NCI-H2171 (cell line): ENCODE measurements at places on chromosomes 3 and 15.

GRCh38 chr3:64303401-64303800 lies 78.1 kb upstream of the PRICKLE2 start:
- DNase-seq, result no peak

GRCh38 chr3:168272343-168272985 lies 176.7 kb upstream of the GOLIM4 start:
- no peak for DNase-seq

- no peak for DNase-seq
Measured at GRCh38 chr3:147119989-147120388, 286.4 kb downstream of the ZIC4 start.

DNA sequence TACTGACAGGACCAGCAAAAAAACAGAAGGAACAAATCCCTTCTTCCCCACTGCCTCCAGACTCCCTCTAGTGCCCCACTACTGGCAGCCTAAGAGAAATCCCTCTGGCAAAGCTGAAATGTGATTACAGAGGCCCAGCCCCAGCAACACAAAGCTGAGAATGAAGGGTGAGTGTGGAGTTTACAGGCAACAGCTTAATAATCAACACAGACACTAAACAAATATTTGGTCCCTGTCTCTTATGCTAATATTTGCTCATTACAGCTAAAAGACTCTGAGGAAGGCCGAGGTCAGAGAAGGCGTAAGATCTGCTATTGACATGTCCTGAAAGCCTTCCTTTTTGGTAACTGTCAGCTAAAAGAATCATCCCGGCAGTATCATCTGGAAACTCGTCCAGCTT lies 308.5 kb upstream of the RASGRP1 start:
- DNase-seq, result no peak

DNA sequence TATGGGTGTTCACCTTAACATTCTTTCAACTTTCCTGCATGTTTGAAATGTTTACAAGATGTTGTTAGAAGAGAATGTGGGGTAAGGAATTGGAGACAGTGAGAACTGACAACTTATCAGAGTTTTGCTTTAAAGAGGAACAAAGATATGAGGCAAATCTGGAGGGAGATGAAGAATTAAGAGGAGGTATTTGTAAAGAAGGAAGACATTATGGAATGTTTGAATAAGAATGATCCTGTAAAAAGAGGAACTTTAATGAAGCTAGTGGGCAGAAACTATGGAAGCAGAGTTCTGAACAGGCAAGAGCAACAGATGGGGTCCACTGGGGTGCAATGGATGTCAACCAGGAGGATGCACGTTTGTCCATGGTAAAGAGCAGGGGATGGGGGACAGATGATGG lies 27.7 kb downstream of the PLD1 start:
- no peak for DNase-seq

- no peak for DNase-seq
Measured at GRCh38 chr3:45760878-45761711, 35.2 kb downstream of the SLC6A20 start.

GRCh38 chr15:29821416-29822099 lies 710 bp downstream of the TJP1 start:
- DNase-seq, result peak; percentile 28

DNA sequence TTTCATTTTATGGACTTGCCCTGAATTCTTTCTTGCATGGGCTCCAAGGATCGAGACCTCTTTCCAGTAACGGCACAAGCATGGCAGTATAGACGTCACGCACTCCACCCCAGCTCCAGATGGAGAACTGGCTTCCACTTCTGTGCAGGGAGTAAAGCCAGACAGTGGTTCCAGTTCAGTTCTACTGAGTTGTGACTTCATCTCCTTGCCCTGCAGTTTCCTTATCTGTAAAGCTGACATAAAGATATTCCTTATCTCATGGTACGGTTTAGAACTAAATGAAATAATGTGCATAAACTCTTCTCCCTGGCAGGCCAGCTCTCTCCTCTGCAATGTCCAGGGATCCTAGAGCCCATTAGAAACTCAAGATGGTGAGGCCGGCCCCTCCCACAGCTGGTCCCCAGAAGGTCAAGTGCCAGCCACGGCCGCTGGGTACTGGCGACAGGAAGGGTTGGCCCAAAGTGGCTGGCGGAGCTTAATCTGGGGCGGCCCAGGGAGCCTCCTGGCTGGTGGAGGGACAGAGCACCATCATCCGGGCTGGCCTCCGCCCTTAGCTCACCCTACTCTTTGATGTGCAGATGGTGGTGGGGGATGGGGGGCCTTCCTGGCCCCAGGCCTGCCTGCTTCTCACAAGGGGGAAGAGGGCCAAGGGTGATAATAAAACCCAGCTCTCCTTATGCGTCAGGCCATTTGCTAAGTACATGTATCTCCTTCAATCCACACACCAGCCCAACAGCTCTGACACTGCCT lies 7.2 kb downstream of the MESP2 start:
- DNase-seq, result no peak

DNA sequence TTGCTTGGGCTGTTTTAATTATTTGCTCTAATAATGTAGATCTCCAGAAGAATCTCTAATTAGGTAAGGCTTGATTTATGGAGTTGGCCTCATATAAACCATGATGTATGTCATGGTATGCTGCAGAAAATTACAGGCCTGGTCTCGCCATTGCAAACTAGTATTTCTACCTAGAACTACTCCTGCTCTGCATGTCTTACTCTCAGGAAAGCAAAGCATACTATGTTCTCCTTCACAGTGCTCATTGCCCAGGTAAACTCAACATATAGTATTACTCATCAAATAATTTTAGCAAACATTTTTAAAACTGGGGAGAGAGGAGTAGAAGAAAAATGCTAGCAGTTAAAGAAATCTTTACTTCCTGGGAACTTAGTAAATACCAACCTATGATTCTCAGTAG lies 90.7 kb downstream of the FILIP1L start:
- DNase-seq, result no peak

GRCh38 chr3:16067837-16068471 lies 106.5 kb upstream of the GALNT15 start:
- DNase-seq, result no peak

- no peak for DNase-seq
Measured at GRCh38 chr3:176839901-176840300, 357.4 kb downstream of the TBL1XR1 start.

- DNase-seq, result no peak
Measured at GRCh38 chr3:33829720-33830119, 31.3 kb downstream of the PDCD6IP start.

DNA sequence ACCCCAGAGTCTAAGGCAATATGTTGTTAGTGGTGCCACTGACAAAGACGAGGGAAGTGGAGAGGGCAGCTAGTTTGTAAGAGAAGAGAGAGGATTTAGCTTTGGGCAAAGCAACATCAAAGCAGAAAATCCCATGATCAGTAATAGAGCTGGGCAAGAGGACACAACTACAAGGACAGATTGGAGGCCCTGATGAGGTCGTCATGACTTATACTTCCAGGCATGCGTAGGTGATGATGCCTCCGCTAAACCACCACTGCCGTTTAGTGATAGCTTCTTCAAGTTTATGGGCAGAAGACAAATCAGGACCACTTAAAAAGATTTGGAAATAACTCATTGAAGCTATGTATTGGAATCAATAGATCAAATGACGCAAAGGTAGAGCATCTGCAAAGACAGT lies 2.6 kb downstream of the HRG start:
- DNase-seq, result no peak

DNA sequence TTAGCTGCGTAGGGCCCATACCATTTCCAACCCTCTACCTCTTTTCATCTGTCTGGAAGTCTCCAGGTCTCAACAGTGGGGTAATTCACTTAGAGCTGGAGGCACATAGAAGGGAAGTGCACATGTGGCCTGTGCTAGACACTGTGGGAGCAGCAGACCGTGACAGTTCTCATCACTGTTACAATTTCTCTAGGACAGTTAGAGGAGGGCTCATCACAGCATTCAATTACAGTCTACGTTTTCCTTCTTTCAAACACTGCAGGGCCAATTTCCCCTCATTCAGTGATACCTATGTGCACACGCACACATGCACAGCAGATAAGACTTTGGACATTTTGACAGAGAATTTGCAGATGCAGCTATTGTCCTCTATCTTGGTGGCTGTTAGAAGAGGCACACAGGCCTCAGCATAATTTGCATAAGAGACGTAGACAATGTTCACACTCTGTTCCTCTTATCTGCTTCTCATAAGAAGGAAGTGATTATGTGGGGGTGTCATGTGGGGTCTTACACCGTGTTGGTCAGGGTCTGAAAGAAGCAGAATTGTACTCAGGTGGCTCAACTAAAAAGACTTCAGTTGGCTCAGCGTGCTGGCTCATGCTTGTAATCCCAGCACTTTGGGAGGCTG lies 12.6 kb upstream of the HRG start:
- DNase-seq, result no peak

- no peak for DNase-seq
Measured at GRCh38 chr15:72825829-72826228, 42.3 kb upstream of the ADPGK start.

GRCh38 chr3:27723001-27723445 lies 900 bp upstream of the EOMES start:
- DNase-seq, result no peak

DNA sequence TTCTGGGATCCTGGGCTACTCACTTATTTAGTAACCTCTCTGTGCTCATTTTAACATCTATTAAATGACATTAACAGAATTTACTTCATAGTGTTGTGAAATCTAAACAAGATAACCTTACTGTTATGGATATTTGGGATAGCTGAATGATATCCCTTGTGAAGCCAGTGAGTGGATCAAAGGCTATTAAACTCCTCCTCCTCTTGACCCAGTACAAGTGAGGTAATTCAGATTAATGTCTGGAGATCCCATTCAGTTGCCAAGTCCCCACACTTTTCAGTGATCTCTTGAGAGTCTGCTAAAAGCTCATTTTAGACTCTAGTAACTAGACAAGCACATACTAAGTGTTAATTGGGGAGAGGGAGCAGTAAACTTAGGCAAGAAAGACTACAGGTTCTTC lies 2.5 kb upstream of the ANKRD28 start:
- no peak for DNase-seq

DNA sequence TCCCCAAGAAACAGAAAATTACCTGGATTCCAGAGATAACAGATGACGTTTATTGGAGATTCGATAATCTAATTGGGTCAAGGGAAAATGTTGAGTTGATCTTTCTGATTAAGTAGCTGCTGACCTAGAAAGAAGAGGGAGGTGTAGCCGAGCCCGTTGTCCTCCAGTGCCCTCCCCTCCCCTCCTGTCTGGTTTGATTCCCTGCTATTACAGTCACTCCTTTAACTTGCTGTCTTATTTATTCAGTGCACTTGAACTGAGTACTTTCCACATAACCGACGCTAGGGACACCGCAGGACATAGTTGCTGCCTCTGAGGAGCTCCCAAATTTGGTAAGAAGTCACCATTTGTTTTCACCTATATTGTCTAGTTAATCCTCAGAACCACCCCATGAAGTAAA lies 103.7 kb downstream of the AQP9 start:
- DNase-seq, result no peak

GRCh38 chr3:17239417-17239816 lies 354.7 kb downstream of the PLCL2 start:
- no peak for DNase-seq

DNA sequence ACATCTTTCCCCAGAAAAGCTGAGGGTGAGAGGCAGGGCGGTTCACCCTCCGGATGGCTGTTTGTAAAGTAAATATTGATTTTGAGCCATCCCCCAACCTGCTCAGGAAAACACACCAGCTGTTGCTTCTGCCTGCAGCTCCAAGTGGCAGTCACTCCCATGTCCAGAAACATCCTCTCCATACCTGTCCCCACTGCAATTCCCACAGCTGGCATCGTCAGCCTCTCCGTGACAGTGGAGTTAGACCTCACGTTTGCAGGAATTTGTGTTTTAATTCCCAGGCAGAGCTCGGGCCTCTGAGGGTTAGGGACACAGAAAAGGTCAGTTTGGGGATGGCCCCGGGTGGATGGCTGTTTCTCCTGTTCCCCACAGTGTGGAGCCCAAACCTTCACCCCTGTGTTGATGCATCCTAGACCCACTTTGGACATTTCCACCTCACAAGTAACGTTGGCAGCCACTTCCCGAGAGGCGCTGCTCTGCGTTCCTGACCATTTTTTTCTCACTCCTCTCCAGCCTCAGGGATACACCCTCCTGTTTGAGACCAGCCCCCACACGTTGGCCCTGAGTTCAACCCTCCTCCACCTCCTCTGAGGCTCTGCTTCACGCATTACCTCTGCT lies 11.8 kb upstream of the FAM174B start:
- DNase-seq, result peak; percentile 56

DNA sequence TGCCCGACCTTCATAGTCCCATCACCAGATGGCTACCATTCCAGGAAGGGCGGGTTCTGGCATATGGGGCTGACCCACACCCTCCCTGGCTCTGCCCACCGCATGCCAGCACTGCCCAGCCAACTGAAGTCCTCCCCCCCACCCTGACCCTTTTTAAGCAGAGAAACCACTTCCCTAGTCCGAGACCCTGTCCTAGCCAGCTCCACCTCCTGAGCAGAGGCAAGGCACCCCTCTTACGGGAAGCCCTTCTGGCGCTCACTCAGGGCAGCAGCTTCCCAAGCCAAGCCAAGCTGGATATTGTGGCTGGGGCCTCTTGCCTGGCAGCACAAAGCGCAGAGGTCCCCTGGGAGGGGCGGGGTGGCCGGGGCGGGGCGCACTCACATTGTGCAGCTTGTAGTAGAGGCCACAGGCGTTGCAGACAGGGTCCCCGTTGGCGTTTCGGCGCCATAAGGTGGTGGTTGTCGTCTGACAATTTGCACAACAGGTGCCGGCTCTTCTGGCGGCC lies 11.5 kb downstream of the GATA2 start:
- DNase-seq, result peak; percentile 88

DNA sequence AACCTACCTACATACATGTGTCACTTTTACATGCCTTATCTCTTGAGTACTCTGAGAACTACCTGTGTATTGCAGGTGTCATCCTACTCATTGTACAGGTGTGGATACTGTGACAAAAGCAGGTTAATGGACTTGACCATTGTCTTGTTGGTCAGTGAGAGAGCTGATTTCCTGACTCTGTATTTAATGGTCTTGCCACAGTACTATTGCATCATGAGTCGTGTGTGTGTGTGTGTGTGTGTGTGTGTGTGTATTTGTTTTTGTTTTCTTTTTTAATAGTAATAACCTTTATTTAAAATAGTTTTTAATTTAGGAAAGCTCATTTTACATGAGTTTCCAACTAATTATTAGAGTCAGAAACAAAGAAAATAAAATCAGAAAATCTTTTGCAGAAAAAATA lies 7.7 kb downstream of the SELENOT start:
- no peak for DNase-seq

- no peak for DNase-seq
Measured at GRCh38 chr3:177523067-177523675, 325.9 kb upstream of the TBL1XR1 start.

GRCh38 chr15:74397239-74398068 lies 30.0 kb upstream of the CYP11A1 start:
- no peak for DNase-seq

GRCh38 chr15:25689592-25689991 lies 173.5 kb downstream of the ATP10A start:
- DNase-seq, result no peak
